ENCODE measurements at places on chromosomes 4 and X.

GRCh38 chr4:81030061-81030980 lies at the start of gene BMP3:
TSS of gene BMP3 (plus strand) at chr4:81030708. CDS start at chr4:81031285, 577 bp downstream.
- no peak for DNase-seq

DNA sequence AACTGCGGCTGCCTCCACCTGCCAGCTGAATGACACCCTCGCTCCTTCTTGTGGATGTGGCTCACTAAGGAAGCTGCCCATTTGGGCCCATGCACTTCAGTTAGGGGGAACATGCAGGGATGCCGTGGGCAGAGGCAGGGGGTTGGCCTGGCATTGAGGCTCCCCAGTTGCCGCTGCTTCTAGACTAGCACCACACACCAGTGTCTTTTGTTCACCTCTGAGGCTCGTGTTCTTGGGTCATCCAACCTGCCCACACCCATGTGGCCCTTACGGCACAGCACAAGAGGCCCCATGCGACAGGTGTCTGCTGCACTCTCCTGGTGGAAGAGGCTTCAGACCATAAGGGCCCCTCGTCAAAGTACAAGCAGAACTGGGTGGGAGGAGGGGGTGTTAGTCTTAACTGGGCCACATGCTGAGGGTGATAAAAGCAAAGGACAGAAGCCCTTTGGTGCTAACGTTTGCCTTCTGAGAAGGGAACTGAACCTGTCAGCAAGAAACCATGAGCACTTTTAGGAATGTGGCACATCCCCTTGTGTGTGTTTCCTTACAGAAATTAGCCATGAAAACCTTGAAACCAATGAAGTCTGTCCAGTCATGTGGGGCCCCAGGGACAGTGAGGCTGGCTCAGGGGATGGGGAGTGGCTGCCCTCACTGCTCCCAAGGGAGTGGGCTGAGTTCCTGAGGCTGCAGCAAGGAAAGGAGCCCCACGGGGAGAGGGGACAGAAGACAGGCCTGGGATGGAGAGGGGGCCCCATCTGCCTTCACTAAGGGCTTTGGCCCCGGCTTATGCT lies 39.2 kb downstream of the MAP7D3 start:
- no peak for DNase-seq

DNA sequence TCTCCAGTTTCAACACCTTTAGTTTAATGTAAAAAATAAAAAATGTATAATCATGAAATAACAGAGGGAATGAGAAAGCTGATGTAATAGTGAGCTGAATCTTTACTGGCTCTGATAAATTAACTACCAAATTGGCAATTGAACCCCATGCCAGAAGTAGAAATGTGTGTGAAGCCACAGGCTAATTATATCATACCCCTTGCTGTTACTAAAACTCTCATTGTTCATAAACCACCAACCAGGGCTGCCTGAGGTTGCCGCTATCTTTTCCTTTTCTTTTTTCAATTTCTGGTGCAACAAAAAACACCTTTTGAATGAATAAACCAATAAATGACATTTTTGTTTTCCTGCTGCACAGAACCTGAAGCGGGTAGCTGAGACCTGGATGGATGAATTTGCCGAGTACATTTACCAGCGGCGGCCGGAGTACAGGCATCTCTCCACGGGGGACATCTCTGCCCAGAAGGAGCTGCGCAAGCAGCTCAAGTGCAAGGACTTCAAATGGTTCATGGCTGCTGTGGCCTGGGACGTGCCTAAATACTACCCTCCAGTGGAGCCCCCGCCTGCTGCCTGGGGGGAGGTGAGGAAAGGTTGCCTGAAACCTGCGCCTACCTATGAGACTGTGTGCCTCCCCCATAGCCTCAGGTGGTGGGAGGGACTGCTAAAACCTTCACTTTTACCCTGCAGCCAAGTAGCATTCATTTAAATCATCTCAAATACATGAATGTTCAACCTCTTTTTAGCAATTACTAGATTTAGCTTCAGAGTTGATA lies 216.7 kb upstream of the GALNT7 start:
- DNase-seq, result no peak

DNA sequence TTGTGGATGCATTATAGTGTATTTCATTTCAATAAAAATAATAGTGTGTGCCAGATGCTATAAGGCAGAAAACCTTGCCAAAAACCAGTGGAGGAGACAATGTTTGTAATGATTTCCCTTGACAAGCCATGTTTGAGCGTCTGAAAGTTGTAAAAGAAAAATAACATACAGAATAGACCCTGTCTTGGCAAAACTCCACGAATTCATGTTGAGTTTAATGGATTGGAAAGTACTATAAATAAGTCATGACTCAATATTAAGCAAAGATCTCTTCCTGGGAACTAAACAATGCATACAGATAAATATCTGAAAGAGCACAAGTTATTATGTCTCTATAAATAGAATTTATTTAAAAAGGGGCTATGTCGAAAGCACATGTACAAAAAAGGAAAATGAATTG lies 543.5 kb downstream of the GABRG1 start:
- no peak for DNase-seq

DNA sequence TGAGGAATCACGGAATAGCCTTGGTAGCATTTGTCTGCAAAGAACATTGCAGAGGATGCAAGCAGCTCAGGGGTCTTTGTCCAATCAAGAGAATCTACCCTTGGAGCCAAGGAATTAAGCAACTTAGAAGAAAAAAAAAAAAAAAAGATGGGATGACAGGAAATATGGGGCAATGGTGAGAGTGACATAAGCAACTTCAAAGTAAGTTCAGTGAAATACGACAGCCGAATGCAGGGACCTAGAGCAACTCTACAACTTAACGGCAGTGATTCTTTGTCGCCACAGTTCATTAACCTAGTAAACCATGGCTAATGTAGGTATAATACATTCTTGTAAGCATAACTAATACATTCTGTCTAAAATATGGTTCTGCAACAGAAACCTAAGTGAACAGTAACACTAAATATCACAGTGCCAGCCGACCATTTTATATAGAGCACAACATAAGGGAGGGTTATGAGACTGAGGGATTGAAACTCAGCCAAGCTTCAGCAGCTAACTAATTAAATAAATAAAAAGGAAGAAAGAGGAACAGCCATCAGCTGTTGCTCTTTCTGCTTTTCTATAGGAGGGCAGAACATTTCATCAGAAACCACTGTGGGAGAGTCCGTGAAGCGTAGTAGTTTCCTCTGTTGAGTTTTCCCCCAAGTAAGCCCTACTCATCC lies 74.7 kb downstream of the PPARGC1A start:
- no peak for DNase-seq

DNA sequence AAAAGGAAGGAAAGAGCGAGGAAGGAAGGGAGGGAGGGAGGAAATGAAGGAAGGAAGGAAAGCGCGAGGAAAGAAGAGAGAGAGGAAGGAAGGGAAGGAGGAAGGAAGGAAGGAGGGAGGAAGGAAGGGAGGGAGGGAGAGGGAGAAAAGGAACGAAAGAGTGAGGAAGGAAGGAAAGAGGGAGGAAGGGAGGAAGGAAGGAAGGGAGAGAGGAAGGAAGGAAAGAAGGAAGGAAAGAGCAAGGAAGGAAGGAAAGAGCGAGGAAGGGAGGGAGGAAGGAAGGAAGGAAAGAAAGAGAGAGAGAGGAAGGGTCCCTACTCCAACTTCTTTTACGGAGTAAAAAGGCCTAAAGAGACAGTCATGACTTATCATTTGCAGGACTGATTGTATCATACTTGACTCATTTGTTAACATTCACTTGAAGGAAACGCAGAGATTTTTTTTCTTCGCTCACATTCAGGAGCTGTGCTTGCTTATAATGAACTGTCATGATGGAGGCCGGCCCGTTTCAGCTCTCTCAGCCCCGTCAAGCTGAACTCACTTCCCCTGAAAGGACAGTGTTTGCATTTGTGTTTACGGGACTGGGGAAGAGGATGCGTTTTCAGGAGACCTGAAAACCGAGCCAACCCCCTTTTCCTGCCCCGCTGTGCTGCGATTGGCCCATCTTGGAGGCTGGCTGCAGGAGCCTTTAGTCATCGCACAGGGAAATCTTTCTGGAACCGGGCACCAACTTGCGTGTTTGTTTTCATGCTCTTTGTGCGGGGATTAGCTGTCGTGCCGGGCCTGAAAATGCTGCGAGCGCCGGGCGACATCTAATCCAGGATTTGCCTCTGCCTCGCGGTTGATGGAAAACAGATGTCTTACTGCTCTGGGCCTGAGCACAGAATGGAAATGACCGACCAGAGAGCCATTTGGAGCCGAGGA lies 17.8 kb downstream of the TRIM2 start:
- no peak for DNase-seq

DNA sequence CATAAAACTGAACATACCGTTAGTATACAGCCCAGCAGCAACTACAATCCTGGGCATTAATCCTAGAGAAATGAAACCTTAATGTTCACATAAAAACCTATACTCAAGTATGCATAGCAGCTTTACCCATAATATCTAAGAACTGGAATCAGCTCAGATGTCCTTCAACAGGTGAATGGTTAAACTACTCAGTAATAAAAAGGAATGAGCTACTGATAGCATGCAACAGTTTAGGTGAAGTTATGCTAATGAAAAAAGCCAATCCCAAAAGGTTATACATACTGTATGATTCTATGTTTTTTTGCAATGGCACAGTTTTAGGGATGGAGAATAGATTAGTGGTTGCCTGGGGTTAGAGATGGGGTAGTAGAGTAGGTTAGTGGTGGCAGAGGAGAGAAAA lies 9.3 kb downstream of the HTT start:
- DNase-seq, result no peak

DNA sequence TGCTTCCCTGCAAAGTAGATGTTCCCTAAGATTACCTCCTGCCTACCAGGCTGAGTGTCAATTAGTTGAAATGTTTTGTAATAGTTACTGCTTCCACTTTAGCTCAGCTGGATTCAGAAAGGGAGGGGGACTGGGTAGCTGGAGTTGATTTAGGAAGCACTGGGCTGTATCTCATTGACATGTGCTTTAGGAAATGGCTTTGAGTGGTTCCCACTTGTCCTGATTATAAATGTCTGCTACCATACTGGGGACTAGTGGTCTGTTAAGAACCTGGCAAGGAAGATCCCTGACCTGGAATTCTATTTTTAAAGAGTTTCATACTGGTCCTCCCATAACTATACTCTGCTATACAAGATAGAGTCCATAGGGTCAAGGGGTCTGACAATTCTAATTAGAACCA lies 363.9 kb upstream of the PPP1R2C start:
- DNase-seq, result no peak

GRCh38 chr4:122777846-122778673 lies 45.6 kb downstream of the BBS12 start:
- no peak for DNase-seq

- no peak for DNase-seq
Observed at GRCh38 chr4:29908276-29908675, 811.9 kb upstream of the PCDH7 start.

DNA sequence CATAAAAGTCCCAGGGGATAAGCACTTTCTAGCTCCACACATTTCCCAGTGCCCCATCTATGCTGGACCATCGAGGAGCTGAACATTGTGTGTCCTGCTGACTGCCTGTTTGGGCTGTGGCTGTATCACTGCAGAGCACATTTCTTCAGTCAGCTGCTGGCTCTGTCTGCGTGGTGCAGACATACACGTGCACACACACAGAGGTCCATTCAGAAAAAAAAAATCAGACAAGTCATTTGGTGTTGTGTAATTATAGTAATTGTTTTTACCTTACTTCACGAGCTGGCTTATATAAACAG lies 1.1 kb upstream of the PDLIM3 start:
- DNase-seq, result no peak

GRCh38 chrX:22135171-22135711 lies 103.1 kb downstream of the PHEX start:
- no peak for DNase-seq

DNA sequence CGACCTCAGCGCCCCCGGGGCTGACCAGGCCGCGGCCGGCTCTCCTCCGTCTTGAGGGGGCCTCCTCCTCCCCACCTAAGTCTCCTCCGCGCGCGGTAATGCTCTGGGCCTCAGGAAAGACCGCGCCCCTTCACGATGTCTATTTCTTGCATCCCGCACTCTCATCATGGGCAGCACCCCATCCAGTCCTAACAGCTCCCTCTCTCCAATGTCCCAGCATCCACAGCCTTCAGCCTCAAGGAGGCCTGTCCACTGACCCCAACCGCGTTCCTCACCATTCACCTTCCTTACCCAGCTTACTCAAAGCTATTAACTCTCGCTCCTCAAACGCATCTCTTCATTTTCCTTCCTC lies 77.5 kb downstream of the MAGED4 start:
- no peak for DNase-seq

DNA sequence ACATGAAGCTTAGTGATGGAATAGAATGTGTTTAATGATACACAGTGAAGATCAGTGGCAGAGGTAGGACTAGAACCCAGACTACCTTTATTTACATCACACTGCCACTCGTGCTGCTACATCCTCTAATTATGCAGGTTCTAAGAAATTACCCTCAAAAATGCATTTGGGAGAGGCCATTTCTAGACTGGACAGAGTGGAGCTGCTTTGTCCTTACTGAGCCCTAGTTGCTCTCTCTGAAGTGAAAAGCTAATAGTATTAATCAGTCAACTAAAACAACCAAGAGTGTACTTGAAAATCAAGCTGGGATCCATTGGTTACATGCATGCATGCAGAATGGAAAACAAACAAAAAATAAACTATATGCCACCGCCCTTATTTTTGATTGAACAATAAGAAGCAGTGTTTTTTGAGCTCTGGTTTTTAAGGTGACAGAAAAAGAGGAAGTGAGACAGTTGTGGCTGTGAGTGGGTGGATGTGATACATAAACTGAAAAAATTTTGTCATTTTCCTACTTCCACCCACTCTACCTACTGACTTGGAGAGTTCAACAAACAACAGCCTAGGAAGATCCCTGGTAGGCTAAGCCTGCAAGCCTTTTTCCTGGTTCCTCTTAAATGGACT lies 6.8 kb upstream of the VSIG4 start:
- DNase-seq, result no peak

DNA sequence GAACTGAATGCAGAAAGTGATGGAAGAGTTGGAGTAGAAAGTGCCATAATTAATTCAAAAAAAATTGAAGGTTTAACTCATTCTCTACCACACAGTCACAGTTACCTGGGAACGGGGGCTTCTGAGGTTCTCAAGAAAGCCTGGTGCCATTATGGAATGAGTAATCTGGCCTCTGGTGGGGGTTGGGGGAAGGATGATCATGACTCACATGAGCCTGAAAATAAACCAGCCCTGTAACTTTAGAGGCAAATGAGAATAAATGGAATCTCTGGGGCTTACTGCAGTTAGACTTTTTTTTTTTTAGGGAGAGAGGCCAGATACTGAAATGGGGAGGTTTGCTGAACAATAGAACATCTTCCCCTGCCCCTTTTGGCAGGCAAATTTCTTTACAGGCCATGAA lies 55.3 kb downstream of the SOD3 start:
- DNase-seq, result no peak

GRCh38 chr4:10682397-10682796 lies 2.2 kb downstream of the CLNK start:
- DNase-seq, result no peak

- no peak for DNase-seq
Observed at GRCh38 chr4:116515959-116516358, 569.4 kb downstream of the TRAM1L1 start.

- DNase-seq, result peak; percentile 61
Observed at GRCh38 chr4:128068918-128069317, 7.8 kb downstream of the LARP1B start.

DNA sequence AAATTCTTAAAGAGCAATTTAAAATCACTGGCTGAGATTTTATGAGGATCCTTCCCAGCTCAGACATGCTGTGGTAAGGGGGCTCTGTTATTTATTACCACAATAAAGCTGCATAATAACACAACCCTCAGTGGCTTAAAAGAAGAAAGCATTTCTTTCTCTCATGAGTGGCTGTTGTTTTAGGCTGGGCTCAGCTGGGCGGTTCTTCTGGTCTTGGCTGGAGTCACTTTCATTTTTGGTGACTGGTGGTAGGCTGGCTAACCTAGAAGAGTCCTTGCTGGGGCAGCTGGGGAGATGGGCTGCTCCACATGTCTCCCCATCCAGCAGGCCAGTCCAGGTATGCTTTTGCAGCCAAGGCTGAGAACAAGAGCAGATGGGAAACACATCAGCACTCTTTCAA lies 113.0 kb upstream of the MSX1 start:
- DNase-seq, result no peak
